ENCODE measurements at places on chromosomes 16 and 17. TPM values are rescaled to one million over a fixed set of nuclear protein-coding genes. Genes with fewer than 3 reads are reported as not detected.

RCVRN gene
- total RNA-seq: 0.21 TPM

NOG gene
- 0.78 TPM for total RNA-seq

PSMD3 gene
- total RNA-seq: 142 TPM

CASKIN1 gene
- 1.3 TPM for total RNA-seq

GDPD1 gene
- 5.5 TPM for total RNA-seq

PPP1R27 gene
- total RNA-seq: not detected

KRTAP9-4 gene
- total RNA-seq: 2.1 TPM
